H4 (cell line): ENCODE measurements at places on chromosomes 6 and 20. TPM values are rescaled to one million over a fixed set of nuclear protein-coding genes. Genes with fewer than 3 reads are reported as not detected.

PLN gene
- 0.60 TPM in 1 of 2 replicates, not detected in the other for total RNA-seq

ARHGAP18 gene
- 8.0 and 8.9 TPM in 2 replicates for total RNA-seq

SCUBE3 gene
- 0.02 TPM in 1 of 2 replicates, not detected in the other for total RNA-seq

IL17A gene
- not detected in 2 replicates for total RNA-seq

DNA sequence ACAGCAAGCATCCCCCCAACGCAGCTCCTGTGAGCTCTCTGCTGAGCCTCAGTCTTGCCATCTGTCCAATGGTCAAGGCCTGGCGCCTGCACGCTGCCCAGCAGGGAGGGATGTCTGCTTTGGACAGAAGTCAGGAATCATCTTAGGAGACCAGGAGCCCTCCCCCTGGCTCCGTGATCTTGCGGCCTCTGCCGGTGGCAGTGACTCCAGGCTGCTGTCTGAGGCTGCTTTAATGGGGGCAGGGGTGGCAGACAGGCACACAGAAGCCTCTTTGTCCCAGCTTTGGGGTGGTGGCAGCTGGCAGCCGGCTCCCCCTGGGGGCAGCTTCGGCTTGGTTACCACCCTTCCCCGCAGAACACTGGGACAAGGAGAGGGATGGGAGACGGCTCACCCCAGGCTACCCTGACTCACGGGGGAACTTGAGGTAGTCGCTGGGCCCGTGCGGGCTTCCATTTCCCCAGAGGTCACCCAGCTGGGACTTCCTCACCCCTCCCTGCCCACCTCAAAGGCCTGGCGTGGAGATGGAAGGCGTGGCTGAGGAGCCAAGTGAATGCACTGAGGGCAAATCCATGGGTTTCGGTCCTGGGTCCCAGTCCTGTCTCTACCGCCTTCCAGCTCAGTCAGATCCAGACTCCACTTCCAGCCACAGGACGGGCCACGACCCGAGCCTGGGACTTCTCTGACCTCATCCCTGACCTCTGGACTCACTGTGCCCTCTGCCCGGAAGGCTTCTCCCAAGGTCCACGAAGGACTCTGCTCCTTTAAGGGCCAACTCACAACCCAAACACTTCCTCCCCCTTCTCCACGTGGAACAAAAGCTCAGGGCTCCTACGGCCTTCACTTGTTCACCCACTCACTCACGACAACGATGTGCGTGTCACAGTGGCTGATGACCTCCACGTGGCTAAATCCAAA, 14.8 kb downstream of the PEDS1 start:
- peak; percentile 80 for DNase-seq
